ENCODE measurements at places on chromosomes 5 and 9.

GRCh38 chr9:132150256-132150655, 11.6 kb upstream of the NTNG2 start:
- DNase-seq = no peak

DNA sequence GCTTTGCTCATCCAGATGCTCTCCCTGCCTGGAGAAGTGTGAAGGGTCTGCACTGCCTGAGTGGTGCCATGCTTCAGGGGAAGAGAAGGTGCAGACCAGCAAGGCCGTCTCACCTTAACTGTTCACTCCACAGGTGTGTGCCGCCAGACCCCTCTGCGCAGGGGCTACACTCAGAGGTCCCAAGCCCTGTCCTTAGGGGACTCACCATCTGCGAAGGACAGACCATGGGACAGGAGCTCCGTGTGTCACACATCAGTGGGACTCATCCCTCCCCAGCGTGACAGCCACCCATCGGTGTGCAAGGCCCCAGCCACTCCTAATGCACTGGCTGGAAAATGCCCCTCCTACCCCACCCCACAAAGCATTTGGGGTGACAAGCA, 142.9 kb downstream of the OLFM1 start:
- DNase-seq = no peak

DNA sequence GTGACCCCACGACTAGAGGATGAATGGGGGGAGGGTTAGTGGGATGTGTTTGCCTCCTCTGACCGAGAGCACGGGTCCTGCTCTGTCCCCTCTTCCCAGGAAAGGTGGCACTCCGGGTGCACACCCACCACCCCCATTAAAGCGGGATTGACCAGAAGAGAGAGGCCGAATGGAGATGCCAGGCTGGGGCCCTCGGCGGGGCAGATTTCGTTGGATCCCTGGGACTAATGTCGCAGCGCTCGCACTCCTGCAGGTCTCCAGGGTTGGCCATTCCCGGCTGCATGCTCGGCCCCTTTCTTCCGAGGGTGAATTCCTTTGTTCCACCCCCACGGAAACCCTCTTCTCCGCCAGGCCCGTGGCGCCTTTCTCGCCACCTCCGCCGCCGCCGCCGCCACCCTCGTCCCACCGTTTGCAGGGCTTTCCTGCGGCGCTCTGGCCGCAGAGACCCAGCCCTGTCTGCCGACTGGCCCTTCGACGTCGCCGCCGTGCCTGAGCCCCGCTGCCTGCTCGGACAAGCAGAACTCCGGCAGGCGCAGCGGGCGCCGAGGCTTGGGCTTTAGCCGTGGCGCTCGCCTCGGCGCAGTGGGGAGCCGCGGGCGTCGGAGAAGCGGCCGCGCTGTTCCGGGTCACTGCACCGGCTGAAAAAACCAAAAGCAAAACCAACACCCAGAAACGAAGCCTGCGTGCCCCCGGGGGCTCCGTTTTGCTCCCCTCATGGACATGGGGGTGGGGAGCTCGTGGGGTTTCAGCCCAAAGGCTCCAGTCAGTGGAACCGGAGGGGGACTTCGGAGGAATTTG, 11.8 kb downstream of the LMX1B start:
- no peak for DNase-seq

DNA sequence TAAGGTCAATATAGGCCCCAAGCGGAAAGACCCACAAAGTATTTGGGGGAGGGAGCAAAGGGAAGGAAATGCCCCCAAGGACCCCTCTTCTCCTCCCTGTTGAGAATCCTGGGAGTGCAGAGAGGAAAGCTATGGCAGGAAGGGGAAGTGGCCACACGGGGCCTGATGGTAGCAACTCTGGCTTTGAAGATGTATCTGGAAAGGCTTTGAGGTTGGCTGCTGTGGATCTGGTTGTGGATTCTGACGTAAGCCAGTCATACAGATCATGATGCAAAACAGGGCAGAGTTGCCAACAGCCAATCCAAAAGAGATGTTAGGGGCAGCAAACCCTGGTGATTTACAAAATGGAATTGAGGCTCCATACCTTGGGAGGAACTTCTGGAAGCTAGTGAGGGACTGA, 108.8 kb downstream of the PRKACG start:
- DNase-seq = no peak

DNA sequence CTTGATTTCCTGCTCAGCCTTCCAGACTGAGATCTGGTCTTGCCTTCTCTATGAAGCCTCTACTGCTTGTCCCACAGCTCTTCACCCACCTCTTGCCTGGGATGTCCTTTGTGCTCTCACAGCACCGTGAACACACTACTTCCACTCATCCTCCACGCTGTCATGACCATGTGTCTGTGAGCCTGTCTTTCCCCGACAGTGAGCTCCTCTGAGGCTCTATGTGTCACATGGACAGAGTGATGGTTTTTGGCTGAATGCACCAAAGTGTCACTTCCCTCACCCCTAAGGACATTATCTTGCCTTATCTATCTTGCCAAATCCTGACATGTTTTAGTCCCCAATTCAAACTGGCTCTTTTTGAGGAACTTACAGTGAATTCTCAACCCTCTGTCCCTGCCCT, 11.3 kb downstream of the PHYKPL start:
- no peak for DNase-seq

GRCh38 chr5:176816791-176817347, 6.5 kb downstream of the UNC5A start:
- no peak for DNase-seq

- DNase-seq = no peak
These were observed 251.6 kb upstream of the PIK3R1 start for GRCh38 chr5:67963789-67964519.
